ENCODE measurements at places on chromosomes 13 and 19.

GRCh38 chr19:15820646-15821045 lies 5.2 kb upstream of the OR10H1 start:
- no peak for DNase-seq

- DNase-seq: no peak
These were observed 294.0 kb upstream of the DACH1 start for GRCh38 chr13:72160977-72161376.

- DNase-seq: no peak
These were observed 4.2 kb downstream of the OR7D2 start for GRCh38 chr19:9183000-9183399.

DNA sequence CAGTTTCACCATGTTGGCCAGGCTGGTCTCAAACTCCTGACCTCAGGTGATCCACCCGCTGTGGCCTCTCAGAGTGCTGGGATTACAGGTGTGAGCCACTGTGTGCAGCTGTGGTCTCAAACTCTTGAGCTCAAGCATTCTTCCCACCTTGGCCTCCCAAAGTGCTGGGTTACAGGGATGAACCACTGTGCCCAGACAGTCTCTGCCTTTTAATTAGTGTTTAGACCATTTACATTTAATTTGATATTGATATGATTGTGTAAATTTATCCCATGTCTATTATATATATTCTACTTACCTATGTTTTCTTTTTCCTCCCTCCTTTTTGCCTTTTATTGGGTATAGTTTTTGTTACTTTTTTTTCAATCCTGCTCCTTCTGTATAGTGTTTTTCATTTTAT lies 1.9 kb downstream of the NFKBIB start:
- DNase-seq: no peak

DNA sequence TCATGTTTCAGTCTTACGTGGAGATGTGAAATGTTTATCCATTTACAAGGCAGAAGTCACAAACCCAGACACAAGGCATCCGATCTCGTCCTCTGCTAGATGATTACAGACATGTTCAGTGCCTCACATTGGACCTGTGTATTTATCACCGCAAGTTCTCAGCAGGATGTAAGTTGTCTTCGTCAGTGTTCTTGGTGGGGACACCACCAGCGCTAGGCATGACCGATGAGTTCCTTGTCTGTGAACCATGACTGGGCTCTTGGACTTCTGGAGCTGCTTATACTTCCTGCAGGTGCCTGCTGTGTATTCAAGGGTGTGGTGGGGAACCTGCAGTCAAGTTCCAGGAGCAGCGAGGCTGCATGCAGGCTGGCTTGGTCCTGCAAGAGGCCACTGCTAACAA lies 105.4 kb downstream of the URI1 start:
- DNase-seq: no peak

DNA sequence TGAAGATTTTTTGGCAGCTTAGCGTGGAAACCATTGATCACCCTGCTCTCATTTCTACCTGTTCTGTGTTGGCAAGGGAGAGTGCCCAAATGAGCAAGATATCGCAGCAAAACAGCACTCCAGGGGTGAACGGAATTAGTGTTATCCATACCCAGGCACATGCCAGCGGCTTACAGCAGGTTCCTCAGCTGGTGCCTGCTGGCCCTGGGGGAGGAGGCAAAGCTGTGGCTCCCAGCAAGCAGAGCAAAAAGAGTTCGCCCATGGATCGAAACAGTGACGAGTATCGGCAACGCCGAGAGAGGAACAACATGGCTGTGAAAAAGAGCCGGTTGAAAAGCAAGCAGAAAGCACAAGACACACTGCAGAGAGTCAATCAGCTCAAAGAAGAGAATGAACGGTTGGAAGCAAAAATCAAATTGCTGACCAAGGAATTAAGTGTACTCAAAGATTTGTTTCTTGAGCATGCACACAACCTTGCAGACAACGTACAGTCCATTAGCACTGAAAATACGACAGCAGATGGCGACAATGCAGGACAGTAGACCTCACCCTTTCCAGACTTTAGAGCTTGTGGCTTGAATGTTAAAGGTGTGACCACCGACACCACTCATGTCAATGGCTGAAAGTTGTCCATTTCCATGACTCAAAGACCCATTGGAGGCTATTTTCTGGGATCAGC lies 5.8 kb downstream of the CEBPG start:
- DNase-seq: no peak

DNA sequence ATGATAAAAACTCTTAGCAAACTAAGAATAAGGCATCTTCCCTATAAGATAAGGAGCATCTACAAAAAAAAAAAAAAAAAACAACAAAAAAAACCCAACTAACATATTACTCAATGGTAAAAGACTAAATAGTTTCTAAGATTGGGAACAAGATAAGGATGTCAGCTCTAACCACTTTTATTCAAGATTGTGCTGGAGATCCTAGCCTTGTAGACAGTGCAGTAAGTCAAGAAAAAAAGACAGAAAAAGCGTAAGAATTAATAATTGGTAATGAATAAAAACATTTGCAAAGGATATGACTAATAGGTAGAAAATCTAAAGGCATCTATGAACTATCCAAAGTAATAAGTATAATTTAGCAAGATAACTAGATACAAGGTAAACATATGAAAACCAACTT lies 33.0 kb downstream of the ZIC2 start:
- DNase-seq: no peak

- no peak for DNase-seq
These were observed 45.3 kb upstream of the LSM14A start for GRCh38 chr19:34126966-34127365.

DNA sequence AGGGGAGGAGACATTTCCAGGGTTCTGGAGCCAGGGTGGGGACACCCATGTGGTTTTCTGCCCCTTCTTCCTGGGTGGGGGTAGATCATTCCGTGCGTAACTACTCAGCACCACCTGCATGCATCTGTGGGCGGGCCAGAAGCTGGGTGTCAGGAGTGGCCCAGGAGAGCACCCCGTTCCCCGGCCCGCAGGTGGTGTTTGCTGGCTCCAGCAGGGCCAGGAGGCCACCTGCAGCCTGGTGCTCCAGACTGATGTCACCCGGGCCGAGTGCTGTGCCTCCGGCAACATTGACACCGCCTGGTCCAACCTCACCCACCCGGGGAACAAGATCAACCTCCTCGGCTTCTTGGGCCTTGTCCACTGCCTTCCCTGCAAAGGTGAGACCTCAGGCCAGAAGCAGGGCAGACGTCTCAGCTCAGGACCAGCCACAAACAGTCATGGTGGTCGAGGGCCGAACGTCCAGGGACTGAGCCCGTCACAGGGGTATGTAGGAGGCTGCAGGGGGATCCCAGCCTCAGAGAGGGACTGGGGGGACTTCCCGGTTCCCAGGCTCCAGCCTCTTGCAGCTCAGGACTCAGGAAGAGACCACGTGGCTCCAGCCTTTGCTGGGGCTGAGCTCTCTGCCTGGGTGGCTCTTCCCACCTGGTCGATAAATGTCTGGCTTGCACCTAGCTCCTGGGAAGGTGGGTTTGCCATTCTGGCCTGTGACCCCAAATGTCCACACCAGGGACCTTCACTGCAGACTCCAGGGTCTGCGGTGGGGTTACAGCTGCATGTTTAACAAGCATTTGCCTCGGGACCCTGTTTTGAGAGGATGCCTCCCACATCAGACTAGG lies 1.6 kb downstream of the FSTL3 start:
- no peak for DNase-seq

GRCh38 chr13:36006347-36006746 lies 124.8 kb downstream of the DCLK1 start:
- DNase-seq: no peak
